ENCODE measurements at places on chromosomes 13 and 19.

DNA sequence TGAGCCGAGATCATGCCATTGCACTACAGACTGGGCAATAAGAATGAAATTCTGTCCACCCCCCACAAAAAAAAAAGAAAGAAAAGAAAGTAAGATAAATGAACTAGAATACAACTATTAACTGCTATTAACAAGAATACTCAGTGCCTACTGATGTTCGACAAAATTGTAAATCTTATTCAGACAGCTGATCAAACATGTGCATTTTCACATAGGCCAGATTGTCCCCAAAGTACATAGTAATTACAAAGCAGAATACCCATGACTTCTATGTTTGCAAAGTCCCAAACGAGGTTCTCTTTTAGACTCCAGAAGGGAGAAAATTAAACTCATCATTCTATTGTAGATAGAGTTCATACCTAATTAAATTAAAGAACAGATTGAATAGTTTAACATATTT is 113.4 kb downstream of the UFM1 start:
- no peak for DNase-seq

DNA sequence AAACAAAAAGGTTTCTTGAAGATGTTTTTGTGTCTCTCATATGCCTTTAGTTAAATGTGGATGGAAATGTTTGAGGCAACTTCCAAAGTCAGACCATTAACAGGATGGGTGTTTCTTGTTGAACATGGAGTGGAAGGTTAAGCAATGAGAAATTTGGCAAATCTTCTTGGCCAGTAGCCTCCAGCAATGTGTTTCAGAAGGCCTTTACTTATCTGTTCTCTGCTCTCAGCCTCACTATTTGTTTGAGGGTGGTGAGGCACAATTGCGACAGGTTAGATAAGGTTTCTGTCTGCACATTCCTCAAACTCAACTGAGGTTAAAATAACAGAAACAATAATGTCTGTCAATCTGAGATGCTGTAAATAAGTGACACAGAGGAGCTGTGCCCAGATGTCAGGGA is 1019.0 kb downstream of the DIAPH3 start:
- no peak for DNase-seq

- no peak for DNase-seq
These were observed 829.8 kb upstream of the SLC10A2 start for GRCh38 chr13:103895835-103896531.

GRCh38 chr13:57631596-57632275 is at the start of gene PCDH17:
Gene PCDH17 (plus strand): TSS chr13:57631744. CDS start chr13:57632547, 803 bp downstream.
- DNase-seq: peak; percentile 12

GRCh38 chr13:46303742-46304385 is 83.2 kb downstream of the RUBCNL start:
- DNase-seq: no peak

- no peak for DNase-seq
These were observed 10.6 kb downstream of the CAPN12 start for GRCh38 chr19:38733493-38734175.

GRCh38 chr19:28426730-28427225 is 786.2 kb downstream of the UQCRFS1 start:
- no peak for DNase-seq

DNA sequence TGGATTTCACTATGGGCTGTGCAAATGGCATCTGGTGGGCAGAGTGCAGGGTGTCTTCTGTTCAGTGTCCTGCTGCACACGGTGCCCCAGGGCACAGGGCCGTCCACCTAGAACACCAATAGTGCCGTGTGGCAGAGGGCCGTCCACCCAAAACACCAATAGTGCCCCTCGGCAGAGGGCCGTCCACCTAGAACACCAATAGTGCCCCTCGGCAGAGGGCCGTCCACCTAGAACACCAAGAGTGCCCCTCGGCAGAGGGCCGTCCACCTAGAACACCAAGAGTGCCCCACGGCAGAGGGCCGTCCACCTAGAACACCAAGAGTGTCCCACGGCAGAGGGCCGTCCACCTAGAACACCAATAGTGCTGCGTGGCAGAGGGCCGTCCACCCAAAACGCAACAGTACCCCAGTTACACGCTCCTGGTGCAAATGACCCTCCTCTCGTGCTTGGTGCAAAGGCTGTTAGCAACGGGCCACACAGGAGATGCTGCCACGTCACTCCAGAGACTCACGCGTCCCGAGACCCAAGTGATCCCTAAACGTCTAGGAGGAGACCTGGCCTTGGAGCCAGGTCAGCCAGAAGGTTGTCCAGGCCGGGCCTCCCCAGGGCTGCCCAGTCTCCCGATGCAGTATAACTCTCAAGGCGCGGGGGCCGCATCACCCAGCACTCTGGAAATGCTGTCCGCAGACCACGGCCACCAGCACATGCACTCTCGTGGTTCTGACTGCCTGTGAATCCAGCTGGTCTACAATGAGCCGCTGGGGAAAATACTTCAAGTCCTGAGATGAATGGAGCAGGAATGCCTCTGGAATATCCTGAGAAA is 51.5 kb downstream of the RASA3 start:
- DNase-seq: no peak
